ENCODE measurements at places on chromosomes 12 and 14.

- no peak for DNase-seq
Observed at GRCh38 chr12:118611770-118612169, 235.4 kb downstream of the SUDS3 start.

GRCh38 chr14:100576091-100577085, 10.8 kb downstream of the BEGAIN start:
- no peak for DNase-seq

- DNase-seq = no peak
Observed at GRCh38 chr14:105737504-105738246, 211.3 kb downstream of the TMEM121 start.

GRCh38 chr12:67086116-67086515, 183.0 kb upstream of the CAND1 start:
- no peak for DNase-seq

DNA sequence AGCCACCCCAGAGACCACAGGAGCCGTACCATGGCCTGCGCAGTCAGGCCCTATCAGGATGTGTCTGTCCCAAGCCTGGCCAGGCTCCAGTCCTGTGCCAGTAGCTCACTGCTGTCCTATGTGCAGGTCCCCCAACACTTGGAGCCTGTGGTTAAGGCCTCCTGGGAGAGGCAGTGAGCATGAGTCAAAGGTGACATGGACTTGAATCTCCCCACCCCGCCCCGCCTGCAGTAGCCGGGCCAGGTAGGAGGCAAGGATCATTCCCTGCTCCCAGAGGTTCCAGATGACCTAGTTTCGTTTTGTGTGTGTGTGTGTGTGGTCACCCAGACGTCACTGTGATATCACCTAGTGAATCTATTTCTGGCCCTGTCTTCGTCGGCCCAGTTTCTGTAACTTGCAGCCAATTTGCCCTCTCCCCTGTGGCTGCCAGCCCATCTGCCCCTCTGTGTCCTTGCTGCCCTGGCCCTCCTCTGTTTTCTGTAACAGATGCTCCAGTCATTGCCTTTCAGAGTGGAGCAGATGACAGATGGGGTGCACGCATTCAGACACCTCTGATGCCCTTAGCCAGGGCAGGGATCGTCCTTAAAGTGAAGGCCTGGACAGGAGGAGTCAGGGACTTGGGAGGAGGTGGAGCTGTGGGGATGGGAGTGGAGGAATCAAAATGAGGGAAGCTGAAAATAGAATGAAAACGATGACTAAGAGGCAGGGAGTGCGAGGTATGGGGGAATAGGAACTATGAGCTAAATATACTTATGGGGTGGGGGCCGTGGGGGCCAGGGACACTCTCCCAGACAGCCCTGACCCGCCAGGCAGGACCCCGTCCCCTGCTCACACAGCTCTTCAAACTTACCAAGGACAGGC, 37.4 kb downstream of the SLC6A12 start:
- peak; percentile 70 for DNase-seq

DNA sequence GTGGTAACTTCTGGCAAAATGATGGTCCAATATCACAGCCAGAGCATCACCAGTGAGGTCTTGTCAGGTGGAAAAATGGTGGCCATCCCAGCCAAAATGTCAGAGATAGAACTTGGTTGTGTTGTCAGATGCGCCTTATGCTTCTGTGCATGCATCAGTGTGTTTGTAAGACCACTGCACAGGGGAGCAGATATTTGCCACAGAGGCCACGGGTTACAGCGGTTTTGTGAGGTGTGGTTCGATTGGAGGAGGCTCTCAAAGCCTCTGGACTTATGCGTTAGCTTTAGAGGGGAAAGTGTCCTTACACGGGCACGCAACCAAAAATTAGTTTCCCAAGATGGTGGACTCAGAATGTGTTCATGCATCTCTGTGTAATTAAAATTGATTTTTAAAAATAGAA, 243.8 kb downstream of the ADGRD1 start:
- no peak for DNase-seq

DNA sequence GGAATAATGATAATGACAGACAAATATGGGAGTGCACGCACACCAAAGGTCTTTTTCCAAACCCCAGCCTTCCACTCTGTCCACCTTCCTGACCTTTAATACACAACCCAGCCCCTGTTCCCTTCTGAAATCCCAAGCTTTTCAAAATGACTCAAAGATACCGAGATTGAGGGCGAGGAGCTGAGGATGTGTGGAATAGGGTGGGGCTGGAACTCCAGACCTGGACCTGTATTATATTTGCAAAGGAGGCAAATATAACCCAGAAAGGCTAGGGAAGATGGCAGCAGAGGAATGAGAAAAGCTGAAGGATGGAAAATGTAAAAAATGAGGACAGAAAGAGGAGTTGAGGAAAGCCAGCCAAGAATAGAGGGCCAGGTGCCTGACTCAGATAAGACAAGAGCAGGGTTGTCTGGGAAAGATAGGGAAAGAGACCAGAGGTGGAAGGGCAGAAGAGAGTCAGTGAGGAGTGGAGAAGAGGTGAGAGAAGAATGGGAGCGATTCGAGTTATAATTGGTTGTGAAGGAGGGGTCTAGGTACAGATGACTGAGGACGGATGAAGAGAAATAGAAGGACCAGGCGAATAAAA, 1.0 kb upstream of the PTMS start:
- DNase-seq = no peak

- DNase-seq = peak; percentile 42
Observed at GRCh38 chr12:103840462-103840875, 565 bp downstream of the NT5DC3 start.

DNA sequence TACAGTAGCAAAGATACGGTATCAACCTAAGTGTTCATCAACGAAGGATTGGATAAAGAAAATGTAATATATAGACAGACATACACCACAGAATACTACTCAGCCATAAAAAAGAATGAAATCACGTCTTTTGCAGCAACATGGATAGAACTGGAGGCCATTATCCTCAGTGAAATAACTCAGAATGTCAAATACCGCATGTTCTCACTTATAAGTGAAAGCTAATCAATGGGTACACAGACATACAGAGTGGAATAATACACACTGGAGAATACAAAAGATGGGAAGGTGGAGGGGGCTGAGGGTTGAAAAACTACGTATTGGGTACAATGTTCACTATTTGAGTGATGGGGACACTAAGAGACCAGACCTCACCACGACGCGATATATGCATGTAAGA, 1.1 kb downstream of the RACGAP1 start:
- no peak for DNase-seq

DNA sequence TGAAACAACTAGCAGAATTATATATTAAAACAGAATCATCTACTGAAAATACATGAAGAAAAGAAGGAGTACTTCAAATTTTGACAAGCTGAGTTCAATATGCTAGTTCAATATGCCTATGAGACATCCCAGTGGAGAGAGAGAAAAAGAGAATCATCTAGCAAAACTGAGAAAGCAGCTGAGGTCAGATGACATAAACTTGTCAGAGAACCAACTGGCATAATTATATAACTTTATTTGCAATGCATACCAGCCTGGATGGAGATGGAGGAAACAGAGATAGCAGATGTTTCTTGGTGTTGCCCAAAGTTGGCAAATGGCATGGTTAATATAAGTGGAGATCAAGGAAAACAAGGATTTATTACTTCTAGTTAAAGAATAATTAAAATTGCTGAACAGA, 148.7 kb upstream of the PDZRN4 start:
- DNase-seq = no peak

DNA sequence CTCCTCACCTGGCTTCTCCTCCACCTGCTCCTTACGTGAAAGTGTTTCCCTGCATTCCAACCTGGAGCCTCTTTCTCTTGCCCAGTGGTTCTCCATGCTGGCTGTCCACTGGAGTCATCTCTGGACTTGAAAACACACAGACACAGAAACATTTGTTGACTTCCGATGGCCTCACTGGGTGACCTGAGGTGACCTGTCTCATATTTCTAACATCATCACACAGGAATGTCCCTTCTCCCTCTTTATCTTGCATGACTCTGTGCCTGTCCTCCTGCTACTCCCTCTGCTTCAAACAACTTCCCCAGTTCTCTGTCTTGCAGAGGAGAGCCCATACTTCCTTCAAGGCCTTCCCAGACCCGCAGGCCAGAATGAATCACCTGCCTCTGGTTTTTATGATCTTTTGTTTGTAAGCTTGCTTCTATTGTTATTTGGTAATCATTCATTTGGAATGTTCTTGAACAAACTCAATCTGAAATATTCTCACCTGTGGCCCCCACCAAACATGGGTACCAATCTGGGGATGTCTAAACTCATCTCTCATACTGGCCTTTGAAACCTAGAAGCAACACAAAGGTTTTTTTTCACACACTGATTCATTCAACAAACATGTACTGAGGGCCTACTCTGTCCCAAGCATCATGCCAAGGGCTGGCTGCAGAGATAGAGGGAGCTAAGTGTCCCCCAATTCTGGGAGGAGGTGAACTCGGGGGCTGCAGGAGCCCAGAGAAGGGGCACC, 9.7 kb upstream of the RIN3 start:
- DNase-seq = peak; percentile 68

GRCh38 chr12:130764073-130764472, 48.0 kb upstream of the RIMBP2 start:
- peak; percentile 27 for DNase-seq

GRCh38 chr12:55470088-55470829, at the start of gene OR6C70:
Gene OR6C70 (minus strand): TSS chr12:55470138. CDS start chr12:55470138, 0 bp downstream.
- DNase-seq = no peak

GRCh38 chr14:71592361-71592760, 339.9 kb upstream of the RGS6 start:
- no peak for DNase-seq

DNA sequence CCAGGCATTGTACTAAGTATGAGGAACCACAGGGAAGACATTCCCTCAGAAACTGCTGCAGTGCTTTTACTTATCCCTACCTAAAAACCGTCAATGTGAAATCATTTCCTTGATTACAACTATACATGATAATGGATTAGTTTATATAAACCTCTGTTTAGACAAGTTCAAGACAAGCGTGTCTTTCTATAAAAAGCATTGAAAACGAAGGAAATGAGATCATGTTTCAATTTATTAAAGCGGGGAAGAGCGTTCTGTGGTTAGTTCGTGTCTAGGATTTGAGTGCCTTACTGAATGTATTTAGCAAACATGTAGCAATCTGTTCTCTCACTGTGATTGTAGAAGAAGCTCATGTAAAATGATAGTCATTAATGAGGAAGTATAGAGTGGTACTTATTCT, 37.5 kb downstream of the GALC start:
- DNase-seq = no peak

- no peak for DNase-seq
Observed at GRCh38 chr14:101066826-101067510, 163.4 kb upstream of the RTL1 start.

DNA sequence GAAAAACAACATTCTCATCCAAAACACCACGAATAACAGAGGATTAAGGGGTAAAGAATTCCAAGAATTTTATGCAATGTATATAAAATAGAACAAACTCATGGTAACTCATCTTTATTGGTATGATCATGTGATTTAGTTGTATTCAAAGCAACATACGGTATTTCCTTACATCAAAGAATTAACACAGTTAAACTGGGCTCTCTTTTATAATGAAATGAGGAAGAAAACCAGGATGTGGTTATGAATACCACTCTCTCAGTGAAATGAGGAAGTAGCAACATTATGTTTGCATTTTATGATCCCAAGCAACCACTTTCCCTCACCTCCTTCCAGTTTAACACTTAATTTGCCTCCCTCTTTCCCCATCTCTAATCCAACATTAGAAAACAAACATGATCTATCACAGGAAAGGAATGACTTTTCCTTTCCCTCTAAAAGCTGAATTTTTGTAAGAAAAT, 22.9 kb downstream of the SPTLC2 start:
- peak; percentile 56 for DNase-seq

GRCh38 chr12:40953076-40953475, 235.0 kb upstream of the PDZRN4 start:
- DNase-seq = no peak

- no peak for DNase-seq
Observed at GRCh38 chr14:34470319-34470718, 8.3 kb upstream of the SPTSSA start.

- peak; percentile 89 for DNase-seq
Observed at GRCh38 chr12:88433997-88434703, 146.1 kb downstream of the KITLG start.

All from suppressor macrophage (primary cell).